ENCODE measurements at places on chromosomes 3 and 15.

DNA sequence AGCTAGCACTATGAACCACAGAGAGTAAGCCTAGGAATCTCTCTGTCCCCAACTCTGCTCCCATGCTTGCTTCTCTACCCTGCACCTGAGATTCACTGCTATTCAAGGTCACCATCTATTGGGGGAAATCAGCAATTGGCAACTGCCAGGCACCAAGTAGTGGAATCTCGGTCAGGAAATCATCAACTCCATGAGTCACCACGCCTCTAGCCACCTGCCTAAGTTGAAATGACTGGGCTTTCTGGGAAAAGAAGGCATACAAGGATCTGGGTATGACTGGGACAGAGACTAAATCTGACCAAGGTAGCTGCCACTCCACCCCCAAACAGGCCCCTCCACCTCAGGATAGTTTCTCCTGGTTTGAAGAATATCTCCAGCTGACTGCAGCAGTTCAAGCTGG, 464.1 kb upstream of the CBLB start:
- DNase-seq = no peak

GRCh38 chr3:7015683-7016440, 154.9 kb downstream of the GRM7 start:
- no peak for DNase-seq

DNA sequence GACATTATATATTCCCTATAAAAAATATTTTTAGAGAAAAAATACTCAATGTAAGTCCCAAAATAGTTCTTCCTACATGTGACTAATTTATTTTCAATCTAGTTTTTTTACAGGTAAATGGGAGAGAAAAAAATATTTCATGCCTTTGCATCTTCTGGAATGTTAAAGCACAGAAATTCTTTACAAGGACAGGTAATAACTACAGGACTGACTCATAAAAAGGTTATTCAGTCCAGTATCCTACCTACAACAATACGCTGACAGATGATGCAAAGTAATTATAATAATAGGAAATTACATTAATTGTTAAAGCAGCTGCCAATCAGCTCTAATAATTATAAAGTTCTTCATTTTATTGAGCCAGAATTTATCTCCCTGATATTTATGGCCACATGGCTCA, 147.5 kb downstream of the MYO9A start:
- DNase-seq = no peak

DNA sequence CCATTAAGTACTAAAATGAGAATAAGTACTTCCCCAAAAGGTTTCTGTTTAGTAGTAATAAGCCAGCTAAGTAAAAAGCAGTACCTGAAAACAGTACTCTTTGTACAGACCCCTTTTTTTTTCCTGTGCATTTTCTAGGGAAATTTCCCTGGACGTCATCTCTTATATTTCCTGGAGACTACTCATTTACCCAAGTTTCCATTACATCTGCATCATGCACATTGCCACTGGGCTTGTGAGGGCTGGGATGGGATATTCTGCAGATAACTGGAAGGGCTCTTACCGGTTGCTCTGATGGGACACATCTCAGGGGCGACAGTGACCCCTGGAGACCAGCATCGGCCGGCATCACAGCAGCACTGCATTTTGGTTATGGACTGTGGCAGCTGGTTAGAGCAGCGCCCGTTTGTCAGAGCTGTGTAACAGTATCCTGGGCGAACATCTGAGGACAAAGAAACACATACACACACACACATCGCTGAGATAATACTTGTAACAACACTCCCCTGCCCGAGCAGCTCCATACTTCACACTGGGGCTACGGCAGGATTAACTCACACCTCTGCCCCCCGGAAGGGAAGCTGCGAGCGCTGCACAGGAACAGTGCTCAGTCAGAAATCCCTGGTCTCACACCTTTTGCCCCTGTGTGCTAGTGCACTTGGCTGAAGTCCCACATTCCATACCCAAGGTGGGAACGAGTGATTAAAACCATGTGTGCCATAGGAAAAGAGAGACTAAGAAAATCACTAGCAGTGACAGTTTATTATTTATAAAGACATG, 124.9 kb downstream of the FBN1 start:
- no peak for DNase-seq

DNA sequence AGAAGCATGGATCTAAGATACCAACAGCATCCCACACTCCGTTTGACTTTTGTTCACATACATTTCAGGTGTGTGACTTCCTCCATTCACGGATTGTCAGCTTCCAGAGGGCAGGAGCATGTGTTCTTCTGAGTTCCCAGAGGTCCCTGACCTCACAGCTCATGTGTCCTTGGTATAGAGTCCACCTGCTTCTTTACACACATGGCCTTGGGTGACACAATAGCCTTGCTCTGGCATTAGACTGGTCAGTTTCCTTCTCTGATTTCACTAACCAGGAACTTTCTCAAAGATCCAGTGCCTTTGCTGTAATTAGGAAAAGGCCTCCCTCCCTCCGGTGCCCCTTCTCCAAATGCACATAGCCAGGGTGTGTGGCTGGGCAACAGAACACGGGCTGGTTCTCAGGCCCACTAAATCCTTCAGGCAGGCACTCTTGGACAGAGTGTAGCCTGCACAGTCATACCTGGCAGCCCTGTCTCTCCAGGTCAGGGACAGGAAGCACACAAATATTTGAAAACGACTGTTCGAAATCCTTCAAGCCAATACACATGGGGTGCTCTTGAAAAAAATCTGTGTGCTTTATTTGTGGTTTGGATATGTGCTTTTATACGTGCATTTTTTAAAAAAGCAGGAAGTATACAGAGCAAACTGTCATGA, 81.1 kb downstream of the TRIM42 start:
- DNase-seq = no peak

DNA sequence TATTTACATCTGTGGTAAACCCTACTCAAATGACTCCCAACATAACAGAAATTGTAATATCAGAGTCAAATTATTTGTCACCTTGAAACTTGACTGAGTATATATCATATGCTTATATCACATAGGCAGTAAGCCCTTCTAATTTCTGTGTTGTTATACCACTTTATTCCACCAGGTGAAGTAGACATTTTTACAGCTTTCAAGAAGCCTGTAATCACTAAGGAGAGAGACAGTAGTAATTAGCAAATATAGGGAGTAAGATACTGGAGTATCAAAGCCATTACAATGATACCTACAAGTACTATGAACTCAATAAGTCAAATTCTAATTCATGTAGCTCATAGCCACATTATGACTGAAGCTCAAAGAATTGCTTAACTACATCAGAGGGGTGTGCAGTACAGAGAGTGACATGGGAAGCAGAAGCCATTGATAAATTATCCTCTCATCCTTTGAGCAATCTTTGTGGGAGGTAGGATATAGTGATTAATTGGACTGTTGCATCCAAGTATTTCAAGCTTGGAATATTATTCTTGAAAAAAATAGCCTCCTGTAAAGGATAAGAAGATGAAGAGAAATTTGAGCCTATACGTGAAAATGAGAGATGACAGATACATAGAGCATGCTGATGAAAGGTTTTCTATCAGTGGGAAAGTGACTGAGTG, 1005.9 kb downstream of the ZPLD1 start:
- DNase-seq = no peak
